ENCODE measurements at places on chromosomes 4 and X. TPM values are rescaled to one million over a fixed set of nuclear protein-coding genes. Genes with fewer than 3 reads are reported as not detected.

Gene SNCA
- total RNA-seq: not detected

- no peak for DNase-seq
These were observed 60.7 kb downstream of the BLTP1 start for GRCh38 chr4:122212880-122213279.

- DNase-seq: peak; percentile 10
These were observed 55.7 kb upstream of the PPARGC1A start for GRCh38 chr4:23945451-23946017.

DNA sequence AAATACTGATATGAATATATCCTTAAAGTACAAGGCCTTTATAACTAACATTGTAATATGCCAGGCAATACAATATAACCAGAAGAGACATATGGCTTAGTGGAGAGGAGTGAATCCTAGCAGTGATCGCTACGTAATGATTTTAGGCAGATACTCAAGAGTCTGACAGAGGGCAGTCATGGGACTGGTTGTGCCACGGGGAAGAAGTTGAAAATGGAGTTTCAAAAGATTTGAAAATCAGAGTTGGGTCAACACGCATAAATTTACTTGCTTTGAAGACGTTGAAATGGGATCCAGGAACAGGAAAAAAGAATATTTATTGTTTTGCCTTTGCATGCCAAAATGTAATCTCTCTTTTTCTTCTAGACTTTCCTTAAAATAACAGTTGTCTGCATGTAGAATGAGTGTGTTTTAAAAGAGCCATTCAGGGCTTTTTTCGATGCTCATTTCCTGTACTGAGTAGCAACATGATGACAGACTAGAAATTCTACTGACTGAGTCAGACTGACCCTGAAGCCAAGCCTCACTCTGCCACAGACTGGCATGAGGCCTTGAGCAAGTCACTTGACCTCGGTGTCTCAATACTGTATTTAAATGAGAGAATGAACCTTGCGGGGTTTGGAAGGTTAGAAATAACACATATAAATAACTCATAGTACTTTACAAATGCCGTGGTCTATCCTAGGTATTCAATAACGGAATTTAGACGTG, 8.1 kb upstream of the SMS start:
- peak; percentile 21 for DNase-seq

- no peak for DNase-seq
These were observed 15.0 kb upstream of the TLR1 start for GRCh38 chr4:38819569-38819968.

DNA sequence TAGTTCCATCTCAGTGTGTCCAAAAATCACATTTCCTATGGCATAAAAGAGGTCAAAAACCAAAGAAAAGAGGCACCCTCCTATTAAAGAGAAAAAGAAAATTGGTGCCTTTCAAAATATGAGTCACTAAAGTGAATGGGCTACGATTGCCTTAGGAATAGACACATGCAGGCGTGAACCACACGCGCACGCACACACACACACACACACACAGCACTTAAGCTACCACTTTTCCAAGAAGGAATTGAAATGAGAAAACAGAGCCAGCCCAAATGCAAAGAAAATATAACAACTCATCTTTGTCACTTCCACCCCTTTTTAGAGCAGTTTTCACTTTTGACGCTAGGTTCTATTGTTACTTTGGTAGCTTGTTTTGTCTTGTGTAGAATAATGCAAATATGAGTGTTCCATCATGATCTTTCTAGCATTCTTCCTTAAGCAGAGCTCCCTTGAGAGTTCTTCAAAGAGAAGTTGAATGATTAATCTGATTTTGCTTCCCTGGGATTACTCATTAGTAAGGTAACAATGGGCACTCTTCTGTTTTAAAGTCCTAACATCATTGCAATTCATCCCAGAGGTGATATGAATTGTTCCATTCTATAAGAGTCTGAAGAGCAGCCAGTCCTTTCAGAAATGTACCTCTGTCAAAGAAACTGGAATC, 239.2 kb upstream of the GNPDA2 start:
- no peak for DNase-seq

Gene LEF1
- total RNA-seq: 0.22 TPM

Gene FGB
- total RNA-seq: 408 TPM

Gene HTR2C
- not detected for total RNA-seq

DNA sequence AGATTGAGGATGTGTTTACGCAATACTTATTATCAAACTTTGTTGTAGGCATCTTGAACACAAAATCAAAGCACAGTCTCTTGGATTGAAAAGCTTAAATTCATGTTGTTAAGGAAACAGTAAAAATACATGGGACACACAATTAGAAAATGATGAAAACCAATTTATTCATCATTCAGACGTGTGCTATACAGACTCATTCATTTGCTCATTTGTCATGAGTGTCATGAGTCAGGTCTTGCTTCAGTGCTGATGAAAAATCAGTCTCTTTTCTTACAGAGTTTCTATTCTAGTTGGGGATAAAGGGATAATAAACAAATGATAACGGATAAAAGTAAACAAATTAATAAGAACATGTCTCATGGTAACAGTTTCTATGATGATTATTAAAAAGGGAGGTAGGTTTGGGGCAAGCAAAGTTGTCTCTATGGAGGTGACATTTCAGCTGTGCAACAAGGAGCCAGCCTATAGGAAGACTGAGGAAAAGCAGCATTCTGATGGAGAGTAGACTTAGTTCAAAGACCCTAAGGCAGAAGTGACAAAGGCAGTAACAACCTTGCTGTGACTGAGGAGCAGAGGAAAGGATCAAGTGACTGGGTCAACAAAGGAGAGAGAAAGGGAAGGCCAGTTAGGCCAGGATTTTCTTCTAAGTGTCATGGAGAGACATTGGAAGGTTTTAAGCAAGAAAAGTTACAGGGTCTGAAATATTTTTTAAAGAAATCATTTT, 224.0 kb upstream of the HHIP start:
- DNase-seq: no peak

Gene TBX22
- not detected for total RNA-seq

- DNase-seq: no peak
These were observed 36.3 kb downstream of the HTT-AS start for GRCh38 chr4:3037957-3038461.

Gene PABPC1L2B
- total RNA-seq: not detected

Gene FAM53A
- 0.62 TPM for total RNA-seq

GRCh38 chrX:531611-531936, 99.0 kb upstream of the SHOX start:
- DNase-seq: no peak

Gene EDA
- total RNA-seq: 8.8 TPM

Gene KIAA1210
- total RNA-seq: not detected

Gene CTAG2
- total RNA-seq: not detected

- DNase-seq: no peak
These were observed 44.1 kb downstream of the PPM1K start for GRCh38 chr4:88240297-88240714.

DNA sequence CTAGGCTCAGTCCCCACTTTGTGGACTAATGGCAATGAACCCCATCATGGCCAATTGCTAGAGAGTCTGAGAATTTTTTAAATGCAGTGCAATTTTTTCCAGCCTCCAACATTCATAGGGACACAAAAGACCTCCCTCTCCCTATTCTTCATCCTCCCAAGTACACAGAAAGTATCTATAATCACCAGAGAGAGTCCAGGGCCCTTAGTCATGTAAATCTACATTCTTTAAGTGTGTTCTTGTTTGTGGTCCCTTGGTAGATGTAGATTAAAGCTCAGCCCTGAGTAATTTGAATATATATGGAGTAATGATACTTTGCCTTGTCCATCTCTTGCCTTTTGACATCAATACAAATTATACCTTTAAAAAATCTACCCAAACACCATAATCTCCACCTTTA, 51.3 kb upstream of the ATXN3L start:
- DNase-seq: no peak

Gene MAGEA11
- not detected for total RNA-seq

Gene NALF2
- 4.0 TPM for total RNA-seq

- no peak for DNase-seq
These were observed 185.8 kb downstream of the RNF150 start for GRCh38 chr4:140947506-140947905.

DNA sequence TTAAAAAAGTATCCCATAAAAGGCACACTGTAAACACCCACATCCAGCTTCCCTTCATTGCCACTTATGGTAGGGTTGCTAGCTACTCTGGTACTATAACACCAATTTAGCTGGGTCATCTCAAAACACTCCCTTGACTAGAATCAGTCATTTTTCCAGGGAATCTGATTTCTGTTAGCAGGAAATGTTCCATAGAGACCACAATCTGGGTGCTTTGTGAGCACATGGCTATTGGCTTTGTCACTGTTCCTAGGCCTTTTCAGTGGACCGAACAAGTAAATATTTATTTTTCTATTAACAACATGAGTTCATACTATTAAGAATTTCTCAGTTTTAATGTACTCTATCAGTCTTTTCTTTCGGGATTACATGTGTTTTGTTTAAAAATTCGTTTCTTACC, 404.7 kb upstream of the GNPDA2 start:
- DNase-seq: no peak

DNA sequence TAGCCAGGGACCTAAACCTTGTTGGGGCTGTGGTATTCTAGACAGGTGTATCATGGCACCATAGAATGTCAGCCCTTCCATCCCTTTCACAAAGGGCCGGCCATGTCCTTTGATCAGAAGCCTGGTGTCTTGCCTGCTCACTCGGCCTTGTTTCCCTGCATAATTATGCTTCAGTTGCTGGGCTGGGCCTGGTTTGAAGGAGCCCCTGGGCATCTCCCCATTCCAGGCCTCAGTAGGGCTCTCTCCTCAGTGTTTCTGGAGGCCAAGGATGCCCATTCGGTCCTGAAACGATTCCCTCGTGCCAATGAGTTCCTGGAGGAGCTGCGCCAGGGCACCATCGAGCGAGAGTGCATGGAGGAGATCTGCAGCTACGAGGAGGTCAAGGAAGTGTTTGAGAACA, 4.5 kb downstream of the PRRG3 start:
- no peak for DNase-seq

Gene MOSPD2
- total RNA-seq: 11.3 TPM

GRCh38 chr4:2059046-2059725, at the start of gene NAT8L:
Gene NAT8L (plus strand): TSS chr4:2059327. CDS start chr4:2059512, 185 bp downstream.
- no peak for DNase-seq

DNA sequence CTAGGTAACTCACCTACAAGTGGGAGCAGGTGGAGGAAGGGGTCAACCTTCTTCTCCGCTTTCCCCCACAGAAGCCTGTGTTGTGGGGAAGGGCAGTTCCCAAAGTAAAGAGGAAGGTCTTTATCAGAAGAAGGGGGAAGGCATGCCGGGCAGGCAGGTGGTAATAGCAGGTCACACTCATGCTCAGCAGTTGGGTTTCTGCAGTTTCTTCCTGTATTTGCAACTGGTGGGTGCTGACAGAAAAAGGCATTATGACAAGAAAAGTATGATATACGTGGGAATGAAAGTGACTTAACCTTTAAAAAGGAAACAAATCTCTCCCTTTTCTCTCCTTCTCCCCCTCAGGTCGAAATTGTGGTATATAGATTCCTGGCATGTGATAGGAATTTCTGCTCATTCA, 3.7 kb downstream of the MTMR1 start:
- DNase-seq: no peak
